ENCODE measurements at places on chromosomes 5 and 9. TPM values are rescaled to one million over a fixed set of nuclear protein-coding genes. Genes with fewer than 3 reads are reported as not detected.
A peak's percentile ranks its signal among the peaks of the same experiment; 100 is the strongest.

The TRPM3 gene
- total RNA-seq = not detected

DNA sequence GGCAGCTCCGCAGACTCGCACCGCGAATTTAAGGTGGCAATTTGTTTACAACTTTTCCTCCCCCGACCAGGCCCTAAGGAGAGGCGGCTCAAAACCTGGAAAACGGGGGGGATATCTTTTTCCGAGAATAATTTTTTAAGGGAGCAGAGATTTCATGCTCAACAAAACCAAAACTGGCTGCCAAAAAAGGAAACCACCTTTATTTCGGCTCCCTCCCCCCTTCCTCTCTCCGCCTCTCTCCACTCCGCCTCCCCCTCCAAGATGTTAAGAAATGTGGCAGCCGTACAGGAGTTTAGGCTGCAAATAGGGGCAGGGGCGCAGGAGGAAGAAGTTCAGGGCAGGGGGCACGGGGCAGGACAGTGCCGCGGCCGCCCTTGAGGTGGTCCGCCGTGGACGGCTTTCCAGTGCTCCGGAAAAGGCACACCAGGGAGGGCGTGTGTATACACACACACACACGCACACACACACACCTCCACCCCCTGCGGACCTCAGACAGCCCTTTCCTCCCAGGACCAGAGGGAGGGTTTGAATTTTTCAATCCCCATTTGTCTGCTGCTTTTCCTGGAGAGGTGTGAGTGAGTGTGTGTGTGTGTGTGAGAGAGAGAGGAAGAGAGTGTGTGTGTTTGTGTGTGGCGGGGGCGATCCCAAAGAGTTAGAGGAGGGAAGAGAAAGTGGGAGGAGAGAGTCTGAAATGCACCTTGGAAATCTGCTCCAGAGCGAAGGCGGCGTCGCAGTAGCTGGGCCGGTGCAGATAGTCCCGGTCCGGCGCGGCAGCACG, 9.1 kb downstream of the PTCH1 start:
- peak; percentile 28 for DNase-seq

The SOHLH1 gene
- total RNA-seq = not detected

The ODF2 gene
- 54.1 TPM for total RNA-seq

GRCh38 chr5:153480401-153480800, 10.1 kb upstream of the GRIA1 start:
- no peak for DNase-seq

The C5orf52 gene
- not detected for total RNA-seq

The CD74 gene
- total RNA-seq = 241 TPM

The MEIKIN gene
- total RNA-seq = not detected

The INSL6 gene
- not detected for total RNA-seq

GRCh38 chr9:31255211-31255610, 1129.2 kb upstream of the ACO1 start:
- DNase-seq = no peak

GRCh38 chr5:177508221-177508611, 1.4 kb downstream of the DOK3 start:
- no peak for DNase-seq

DNA sequence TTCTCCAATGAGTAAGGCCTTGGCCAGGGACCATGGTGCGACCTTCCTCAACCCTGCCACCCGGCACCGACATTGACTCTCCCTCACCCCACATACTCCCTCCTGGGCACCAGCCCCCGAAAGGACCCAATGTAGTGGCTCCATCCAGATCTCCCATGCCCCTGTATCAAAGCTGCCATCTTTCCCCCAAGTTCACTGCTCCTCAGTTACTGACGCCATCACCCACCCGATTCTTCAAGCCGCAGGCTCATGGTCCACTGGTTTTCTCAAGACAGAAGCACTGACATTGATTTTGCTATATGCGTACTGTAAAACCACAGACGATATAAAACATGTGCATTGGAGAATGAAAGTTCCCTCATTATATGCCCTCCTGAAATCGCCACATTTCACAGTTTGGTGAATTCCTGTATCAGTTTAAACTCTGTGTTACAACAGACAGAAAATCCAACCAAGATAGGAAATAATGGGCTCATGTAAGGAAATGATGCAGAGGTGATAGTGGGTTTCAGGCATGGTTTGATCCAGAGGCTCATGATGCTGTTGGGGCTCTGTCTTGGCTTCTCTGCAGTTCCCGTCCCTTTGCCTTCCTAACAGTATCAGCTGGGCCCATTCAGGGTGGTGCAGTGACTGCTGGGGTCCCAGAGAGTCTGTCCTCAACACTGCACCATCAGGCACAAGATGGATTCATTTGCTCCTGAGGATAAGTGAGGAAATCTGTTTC, 207.3 kb upstream of the IER5L start:
- no peak for DNase-seq

The IFNE gene
- total RNA-seq = not detected

GRCh38 chr9:135301271-135302263, 178.0 kb upstream of the PPP1R26 start:
- DNase-seq = no peak

DNA sequence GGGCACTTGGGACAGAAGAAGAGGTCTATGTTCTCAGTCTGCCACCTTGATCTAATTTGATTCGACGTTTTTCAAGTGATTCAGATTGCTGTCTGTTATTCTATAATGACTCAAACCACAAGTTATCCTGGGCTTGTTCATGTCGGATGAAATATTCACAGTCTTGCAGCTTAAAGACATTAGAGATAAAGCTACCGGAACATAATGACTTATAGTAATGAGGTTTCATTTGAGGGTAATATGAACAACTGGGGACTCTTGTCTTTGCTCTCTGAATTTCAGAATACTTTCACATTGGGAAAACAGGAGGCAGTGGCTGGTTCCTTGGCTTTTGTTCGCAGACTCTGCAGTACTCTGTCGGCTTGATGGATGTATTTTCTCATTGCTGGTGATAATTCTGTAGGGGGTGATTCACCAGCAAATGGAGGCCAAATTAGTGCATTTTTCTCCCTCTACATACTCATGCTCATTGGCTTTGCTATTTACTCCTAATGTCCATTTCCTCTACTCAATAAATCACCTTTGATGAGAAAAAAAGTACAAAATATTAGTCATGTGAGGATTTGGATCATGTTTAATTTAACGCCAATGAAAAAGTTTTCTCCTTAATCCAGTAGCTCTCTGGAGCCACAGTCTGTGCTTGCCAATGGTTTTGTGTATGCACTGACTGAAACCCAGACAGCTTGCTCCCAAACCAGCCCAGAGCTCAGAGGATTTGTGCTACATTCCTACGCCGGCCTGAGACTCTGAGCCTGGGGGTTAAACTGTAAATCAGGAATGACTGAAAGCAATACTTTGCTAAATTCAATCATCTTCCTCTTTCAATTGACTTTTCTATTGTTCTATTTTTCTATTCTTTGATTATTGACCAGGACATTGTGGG, 154.7 kb upstream of the ANKH start:
- no peak for DNase-seq

DNA sequence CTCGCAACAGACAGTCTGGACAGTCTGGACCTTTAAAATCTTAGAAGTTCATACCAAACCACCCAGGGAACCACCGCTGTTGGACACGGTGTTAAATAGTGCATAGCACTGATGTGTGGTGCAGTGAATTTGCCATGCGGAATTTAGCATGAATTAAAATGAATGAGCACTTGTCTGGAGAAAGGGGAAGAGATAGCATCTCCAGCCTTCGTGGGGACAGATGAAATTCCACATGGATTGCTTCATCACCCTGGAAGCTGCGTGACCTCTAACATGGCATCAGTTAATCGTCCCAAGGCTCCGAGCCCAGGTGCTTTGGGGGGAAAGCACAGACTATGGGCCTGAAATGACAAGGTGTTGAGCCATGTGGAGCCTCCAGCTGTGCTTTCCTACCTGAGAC, 91.4 kb downstream of the ADAMTS16 start:
- DNase-seq = no peak

The LIX1 gene
- not detected for total RNA-seq
